Left cardiac atrium (tissue), 4 donors: ENCODE measurements at places on chromosomes 3 and 15. TPM values are rescaled to one million over a fixed set of nuclear protein-coding genes. Genes with fewer than 3 reads are reported as not detected.

DNA sequence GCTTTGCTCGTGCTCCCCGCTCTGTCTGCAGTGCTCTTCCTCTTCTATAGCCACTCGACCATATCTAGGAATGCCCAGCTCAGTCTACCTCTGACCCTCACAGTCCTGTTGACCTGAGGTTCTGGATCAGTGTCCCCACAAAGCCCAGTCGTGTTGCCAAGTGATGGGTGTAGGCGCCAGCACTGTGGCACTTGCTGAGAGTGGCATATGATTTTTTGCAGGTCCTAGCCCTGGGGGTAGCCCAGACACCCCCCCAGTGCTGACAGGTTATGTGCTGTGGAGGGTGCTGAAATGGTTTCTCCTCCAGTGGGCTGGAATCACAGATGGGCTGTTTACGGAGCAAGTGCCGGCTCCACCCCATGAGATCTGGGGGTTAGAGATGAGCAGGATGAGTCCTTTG lies 32.5 kb downstream of the ACAD9 start:
- no peak for DNase-seq

DNA sequence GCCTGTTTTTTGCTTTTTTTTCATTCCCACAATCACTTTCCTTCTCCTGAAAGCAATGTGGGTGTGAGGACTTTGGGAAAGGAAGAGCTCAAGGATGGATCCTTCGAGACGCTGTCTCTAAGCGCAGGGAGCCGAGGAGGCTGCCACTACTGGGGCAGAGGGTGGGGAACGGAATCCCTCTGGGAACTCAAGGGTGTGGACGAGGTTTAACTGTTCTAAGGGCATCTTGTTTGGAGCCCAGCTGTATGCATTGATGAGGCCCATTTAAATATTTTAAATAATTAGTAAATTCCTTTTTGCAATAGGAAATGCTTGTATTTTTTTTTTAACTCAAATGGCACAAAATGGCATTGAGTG lies 124.4 kb upstream of the MEF2A start:
- no peak for DNase-seq

The WDR48 gene
- 21.4 TPM for total RNA-seq

The NOX5 gene
- total RNA-seq, result 0.18 TPM

GRCh38 chr15:49984436-49984835 lies 134.6 kb downstream of the ATP8B4 start:
- DNase-seq, result no peak

- DNase-seq, result no peak
Observed at GRCh38 chr3:73789825-73790444, 165.2 kb upstream of the PDZRN3 start.

The THUMPD3 gene
- total RNA-seq, result 42.8 TPM

- DNase-seq, result no peak
Observed at GRCh38 chr3:179026636-179027035, 45.0 kb downstream of the ZMAT3 start.

DNA sequence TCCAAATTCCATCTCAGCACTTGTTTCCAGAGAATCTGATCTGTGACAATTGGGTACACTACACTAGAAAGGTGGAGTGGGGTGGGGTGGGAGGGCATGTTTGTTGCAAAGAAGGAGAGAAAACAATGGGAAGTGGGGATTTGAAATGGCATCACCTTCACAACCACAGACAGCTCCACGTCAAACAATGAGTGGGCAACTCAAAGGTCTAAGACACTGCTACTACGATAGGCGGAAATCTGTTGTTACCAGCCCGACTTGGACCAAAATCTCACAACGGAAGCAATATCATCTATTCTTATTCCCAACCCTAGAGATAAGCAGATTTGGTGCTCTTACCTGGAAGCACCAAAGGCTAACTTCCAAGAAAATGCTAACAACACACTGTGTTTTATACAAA lies 3.3 kb downstream of the CYP19A1 start:
- DNase-seq, result no peak

GRCh38 chr3:99929745-99930139 lies 112.1 kb downstream of the CMSS1 start:
- DNase-seq, result peak; percentile 52

The CCDC32 gene
- 16.9 TPM for total RNA-seq

DNA sequence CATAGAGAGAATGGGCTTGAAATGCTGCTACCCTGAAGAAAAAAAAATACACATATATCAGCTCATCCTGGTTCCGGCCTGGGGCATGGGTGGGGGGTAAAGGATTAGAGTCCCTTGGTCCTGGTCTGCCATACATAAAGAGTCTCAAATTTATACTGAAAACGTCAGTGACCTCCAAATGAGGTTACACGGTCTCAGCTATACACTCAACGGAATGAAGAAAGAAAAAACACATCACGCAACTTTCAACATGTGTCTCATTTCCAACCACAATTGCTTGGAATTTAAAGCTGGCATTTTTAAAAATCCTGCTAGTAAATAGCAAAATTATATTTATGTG lies 612.8 kb downstream of the MCTP2 start:
- no peak for DNase-seq

- DNase-seq, result no peak
Observed at GRCh38 chr3:48567090-48567489, 3.5 kb upstream of the UCN2 start.

DNA sequence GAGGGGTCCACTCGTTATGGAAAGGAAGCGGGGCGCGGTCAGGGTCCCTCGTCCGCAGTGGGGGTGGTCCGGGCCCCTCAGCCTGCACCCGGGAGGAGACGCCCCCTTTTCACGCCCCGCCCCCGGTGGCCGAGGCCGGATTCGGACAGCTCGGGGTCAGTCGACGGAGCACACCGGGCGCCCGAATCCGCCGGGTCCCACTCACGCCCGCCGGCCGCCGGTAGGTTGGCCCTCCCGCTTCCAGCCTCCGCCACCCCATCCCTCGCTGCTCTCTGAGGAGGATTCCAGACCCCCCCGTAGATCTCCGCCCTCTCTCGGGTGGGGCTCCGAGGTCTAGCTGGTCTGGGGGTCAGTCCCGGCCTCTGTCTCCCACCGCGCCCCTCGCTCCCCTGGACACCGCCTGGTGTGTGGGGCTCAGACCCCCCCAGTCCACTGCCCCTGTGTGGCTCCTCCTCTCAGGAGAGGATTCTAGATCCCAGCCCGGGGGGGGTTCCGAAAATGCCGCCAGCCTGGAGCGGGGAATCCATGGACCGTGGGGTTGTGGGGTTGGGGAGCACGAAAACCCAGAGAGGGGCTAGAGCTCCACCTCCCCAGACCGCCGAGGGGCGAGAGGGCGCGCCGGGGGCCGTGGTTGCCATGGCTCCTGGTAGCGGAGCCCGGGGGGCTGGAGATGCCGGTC lies 725 bp downstream of the CHL1 start:
- DNase-seq, result peak; percentile 34

GRCh38 chr15:31478702-31479221 lies 152.1 kb downstream of the KLF13 start:
- DNase-seq, result no peak

The FSTL1 gene
- 503 TPM for total RNA-seq

GRCh38 chr15:61243983-61244593 lies 15.0 kb upstream of the RORA start:
- DNase-seq, result no peak

- DNase-seq, result no peak
Observed at GRCh38 chr3:23331141-23331935, 128.2 kb downstream of the UBE2E2 start.

GRCh38 chr15:47415539-47415971 lies 301.8 kb upstream of the SEMA6D start:
- DNase-seq, result no peak

The ZCWPW2 gene
- 3.0 TPM for total RNA-seq

- no peak for DNase-seq
Observed at GRCh38 chr15:34900748-34901147, 68.8 kb downstream of the AQR start.

DNA sequence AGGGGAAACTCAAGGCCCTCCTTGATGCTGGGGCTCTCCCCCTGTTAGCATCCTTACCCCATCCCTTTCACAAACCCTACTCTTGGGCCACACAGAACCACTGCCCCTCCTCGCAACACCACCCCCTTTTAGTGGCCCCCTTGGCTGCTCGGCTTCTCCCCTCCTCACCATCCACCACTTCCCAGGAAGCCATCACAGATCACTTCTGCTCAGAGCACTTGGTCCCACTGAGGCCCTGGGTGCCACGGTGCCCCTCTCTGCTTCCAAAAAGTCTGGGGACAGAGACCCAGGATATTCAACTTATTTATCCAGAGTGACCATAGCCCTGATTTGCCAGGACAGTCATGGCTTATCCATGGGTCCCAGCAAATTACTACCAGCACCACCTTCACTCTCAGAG lies 2.4 kb downstream of the RHCG start:
- DNase-seq, result no peak

- no peak for DNase-seq
Observed at GRCh38 chr15:64515196-64515595, 54.8 kb downstream of the ZNF609 start.

- no peak for DNase-seq
Observed at GRCh38 chr3:66486646-66487045, 14.2 kb downstream of the LRIG1 start.

- peak; percentile 69 for DNase-seq
Observed at GRCh38 chr3:38579141-38579540, 70.3 kb downstream of the SCN5A start.

DNA sequence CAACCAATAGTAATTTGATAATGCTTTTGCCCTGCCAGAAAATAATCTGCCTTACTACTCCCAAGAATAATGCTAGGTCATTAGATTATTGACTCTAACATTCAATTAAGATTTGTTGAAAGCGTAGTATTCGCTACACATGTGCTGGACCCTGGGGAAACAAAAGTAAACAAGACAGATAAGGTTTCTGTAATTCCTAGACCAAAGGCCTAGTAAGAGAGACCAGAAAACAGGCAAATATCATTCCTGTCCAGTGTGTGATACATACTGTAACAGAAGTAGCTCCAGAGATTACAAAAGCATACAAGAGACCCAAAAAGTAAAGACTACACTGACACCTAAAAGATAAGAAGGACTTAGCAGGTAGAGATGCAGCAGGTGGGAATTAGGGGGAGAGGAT lies 60.8 kb downstream of the PLOD2 start:
- DNase-seq, result no peak

The CCDC39 gene
- total RNA-seq, result not detected

DNA sequence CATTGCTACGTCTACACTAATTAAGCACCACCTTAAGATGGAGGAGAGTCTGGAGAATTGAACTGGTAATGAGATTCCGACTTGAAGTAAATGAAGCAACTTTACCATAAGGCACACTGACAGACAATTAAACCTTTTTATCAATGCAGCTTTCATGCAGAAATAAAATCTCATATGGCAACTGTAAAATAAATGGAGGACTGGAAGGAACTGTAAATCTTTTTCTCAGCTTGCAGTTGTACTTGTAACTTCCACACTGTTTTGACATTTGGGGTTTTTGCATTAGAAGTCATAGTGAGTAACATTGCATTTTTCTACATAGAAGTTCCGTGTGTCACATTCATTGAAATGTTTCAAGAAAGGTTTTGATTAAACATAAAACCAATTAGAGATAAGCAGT lies 705.3 kb downstream of the NLGN1 start:
- no peak for DNase-seq

The RPL4 gene
- 1,466 TPM for total RNA-seq

The FAM107A gene
- 55.1 TPM for total RNA-seq
